HepG2 (cell line): ENCODE measurements at places on chromosomes 13 and 19.

DNA sequence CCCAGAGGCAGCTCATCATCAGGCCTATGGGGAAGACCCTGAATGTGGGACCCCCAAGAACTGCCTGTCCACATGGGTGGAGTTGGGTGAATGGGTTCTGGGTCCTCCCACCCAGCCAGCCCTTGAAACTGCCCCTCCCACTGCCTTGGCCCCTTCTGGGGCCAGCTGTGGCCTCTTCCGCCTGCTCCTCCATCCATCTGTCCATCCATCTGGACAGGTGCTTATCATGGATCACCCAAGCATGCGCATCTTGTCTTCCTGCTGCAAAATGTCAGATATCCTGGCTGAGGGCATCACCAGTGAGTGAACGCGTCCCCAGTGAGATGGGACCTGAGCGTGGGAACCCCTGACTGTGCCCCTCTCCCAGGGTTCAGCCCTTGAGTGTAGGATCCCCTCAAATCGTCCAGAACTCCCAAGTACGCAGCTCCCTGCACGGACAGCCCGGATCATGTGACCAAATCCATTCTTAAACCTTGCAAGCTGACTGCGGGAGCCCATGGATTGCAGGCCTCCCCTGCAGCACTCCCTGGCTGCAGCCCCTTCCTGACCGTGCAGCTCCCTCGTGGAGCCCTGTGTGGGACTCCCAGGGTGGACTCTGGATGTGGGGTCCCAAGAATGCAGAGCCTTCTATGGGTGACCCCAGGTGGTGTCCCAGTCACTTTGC is 2.0 kb downstream of the STXBP2 start:
- DNase-seq, result no peak

DNA sequence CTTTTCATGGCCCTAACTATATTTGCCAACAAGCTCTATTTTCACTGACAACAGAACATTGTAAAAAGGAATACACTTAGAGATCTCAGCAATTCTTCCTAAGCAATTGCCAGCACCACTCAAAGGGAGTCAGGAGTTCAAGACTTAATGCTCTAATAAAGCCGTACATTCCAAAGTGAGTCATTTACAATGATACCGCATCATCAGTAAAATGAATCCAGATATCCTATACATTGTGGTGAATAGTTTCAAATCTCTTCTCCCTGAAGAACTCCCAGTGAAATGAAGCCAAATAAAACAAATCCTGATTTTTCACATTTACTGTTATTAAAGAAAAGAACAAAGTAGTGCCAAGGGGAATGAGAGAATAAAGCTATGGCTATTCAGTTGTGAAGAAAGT is 2898.7 kb upstream of the PCDH20 start:
- no peak for DNase-seq

- no peak for DNase-seq
Observed at GRCh38 chr13:92821324-92821723, 405.3 kb upstream of the GPC6 start.

- DNase-seq, result no peak
Observed at GRCh38 chr13:102394158-102395053, 7.4 kb downstream of the FGF14 start.

DNA sequence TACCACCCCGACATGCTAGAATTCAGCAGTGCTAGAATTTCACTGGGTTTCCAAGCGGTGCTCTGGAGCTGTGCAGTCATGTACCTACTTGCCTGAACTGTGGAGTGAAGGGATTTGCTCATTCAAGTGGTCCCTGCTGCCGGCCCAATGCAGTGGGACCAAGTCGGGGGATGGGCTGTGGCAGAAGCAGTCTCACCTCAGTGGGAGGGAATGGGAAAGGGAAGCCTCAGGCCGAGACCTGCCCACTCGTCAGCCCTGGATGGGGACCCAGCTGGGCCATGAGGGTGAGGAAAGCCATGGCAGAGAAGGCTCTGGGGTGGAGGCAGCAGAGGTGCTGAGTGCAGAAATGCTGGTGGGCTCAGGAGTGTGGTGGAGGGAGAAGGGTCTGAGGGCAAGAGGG is 14.9 kb downstream of the KLHL26 start:
- no peak for DNase-seq

DNA sequence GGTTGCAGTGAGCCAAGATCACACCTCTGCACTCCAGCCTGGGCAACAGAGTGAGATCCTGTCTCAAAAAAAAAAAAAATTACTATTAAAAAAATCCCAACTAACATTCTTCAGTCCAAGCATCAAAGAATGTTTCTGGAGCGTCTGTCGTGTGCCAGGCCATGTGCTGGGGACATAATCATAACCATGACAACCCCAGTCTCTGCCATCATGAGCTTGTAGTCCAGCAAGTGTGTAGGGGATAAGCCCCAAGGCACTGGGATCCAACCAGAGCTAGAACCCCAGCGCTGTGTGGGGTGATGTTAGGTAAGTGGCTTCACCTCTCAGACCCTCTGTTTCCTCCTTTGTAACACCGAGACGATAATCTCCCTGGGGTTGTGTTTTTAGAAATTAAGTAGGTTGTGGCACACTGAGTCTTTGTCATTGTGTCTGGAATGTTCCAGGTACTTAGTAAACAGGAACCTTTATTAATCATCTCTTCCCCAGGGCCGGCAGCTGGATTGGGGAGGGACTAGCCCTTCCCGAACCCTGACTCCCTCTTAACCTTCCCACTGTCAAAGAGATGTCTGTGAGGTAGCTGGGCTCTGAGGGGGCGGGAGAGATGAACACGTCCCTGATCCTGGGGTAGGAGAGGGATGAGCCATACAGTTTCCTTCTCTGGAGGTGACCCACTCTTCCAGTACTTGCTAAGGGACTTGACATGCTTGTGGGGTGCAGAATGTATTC is 5.2 kb downstream of the ITPKC start:
- DNase-seq, result no peak

DNA sequence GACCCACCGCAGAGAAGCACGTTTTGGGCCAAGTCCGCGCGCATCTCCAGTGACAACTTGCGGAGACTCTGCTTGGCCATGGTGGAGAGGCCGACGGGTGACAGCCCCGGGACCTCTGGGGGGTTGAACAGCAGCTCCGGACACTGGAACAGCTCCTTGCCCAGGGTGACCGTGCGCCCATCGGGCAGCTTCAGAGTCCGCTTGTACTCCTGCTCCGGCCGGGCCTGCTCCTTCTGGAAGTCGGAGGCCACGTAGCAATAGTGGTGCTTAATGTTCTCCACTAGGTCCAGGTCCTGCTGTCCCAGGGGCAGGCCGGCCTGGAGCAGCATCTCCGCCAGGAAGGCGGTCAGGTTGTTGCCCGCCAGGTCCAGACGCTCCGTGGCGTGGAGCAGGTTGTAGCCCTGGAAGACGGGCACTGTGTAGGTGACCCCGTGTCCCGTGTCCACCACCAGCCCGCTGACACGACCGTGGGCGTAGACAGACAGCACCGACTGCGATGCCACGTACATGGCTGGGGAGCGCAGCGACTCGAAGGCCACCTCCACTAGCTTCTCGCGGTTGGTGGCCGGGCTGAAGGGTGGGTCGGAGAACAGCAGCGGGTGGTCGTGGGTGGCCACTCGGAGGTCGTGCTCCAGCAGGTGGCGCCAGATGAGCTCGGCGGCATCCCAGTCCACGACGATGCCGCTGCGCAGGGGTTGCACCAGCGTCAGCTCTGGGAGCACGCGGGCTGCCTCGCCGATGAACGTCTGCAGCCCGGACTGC is 743 bp downstream of the ACTL9 start:
- DNase-seq, result no peak

- DNase-seq, result peak; percentile 15
Observed at GRCh38 chr19:52343548-52343947, 7.5 kb downstream of the ZNF610 start.

DNA sequence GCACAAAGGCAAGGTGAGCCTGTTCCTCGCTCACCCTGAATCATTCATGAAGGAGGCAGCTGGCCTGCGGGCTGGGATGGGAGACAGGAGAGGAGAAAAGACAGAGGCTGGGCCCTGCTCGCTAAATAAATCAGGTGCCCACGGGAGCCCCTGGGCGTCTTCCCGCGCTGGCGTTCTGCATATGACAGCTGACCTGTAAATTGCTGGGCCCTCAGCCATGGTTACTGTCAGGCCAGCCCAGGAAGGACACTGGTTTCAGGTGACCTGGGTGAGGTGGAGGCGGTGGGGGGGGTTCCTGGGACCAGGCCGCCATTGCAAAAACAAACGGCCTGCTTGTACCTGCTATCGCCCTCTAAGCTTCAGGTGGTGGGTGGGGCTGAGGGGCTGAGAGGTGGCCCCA is 3.4 kb upstream of the PTBP1 start:
- DNase-seq, result no peak

DNA sequence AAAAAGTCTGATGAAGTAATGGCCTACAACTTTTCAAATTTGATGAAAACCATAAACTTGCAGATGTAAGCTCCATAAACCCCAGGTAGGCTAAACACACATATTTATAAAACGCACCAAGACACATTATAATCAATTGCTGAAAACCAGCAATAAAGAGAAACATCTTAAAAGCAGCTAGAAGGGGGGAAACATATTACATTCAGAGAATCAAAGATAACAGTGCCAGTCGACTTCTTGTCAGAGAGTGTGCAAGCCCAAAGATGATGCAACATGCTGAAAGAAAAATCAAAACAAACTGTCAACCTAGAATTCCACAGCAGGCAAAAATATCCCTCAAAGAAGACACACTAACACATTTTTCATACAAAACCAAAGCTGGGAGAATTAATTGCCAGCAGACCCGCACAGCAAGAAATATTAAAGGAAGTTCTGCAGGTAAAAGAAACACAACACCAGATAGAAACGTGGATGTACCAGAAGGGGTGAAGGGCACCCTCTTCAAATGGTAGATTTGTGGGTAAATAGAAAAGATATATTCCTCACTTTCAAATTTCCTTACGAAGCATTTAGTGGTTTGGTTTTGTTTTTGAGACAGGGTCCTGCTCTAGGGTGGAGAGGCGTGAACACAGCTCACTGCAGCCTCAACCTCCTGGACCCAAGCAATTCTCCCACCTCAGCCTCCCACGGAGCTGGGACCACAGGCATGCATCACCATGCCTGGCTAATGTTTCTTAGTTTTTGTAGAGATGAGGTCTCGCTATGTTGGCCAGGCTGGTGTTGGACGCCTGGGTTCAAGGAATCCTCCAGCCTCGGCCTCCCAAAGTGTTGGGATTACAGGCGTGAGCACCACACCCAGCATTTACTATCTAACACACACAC is 16.5 kb upstream of the ATP1A3 start:
- no peak for DNase-seq

DNA sequence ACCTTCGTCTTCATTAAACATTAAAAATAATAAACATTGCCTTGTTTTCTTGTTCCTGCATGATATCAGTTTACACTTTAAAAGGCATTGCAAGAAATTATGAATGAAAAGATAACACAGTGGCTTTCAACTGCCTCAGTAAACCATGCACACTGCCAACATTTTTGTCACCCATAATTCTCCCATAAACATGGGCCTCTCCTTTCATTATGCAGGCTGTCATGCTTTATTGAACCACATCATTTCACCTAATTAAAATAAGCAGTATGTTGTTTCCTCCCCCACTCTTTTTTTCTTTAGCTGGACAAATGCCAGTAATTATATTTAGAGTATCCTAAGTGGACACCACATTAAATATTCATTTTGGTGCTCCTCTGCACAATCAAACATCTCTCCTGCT is 1566.5 kb upstream of the SLC10A2 start:
- DNase-seq, result no peak
